CD8-positive, alpha-beta memory T cell (primary cell): ENCODE measurements at places on chromosomes 2 and 18. TPM values are rescaled to one million over a fixed set of nuclear protein-coding genes. Genes with fewer than 3 reads are reported as not detected.
A peak's percentile ranks its signal among the peaks of the same experiment; 100 is the strongest.

GRB14 gene
- total RNA-seq: not detected

LIMS3 gene
- total RNA-seq: 1.7 TPM

KCNG2 gene
- total RNA-seq: not detected

CYP27C1 gene
- total RNA-seq: not detected

FBXO36 gene
- 0.74 TPM for total RNA-seq

KCNF1 gene
- not detected for total RNA-seq

RBM44 gene
- 0.33 TPM for total RNA-seq

DNA sequence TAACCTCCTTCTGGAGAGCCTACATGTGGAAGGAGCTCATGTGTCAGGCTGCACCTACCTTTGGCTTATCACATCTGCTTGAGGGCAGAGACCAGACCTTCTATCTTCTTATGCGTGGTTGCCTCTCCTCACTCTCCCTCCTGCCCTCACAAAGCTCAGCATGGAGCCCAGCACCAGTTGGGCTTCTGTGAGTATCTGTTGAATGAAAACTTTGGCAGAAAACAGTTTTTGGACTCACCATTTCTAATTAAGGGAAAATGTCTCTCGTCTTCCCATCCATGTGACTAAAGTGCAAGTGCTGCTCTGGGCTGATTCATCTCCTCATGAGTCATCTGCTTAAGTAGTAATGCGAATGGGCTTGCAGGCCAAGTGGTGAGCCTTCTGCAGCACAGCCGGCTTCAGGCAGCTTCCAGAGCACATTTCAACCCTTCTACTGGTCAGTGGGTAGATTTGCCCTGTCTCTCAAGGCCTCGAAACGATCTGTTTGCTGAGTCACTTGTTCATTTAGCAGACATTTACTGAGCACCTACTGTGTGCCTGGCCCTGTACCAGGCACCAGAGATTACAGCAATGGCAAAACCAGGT, 102.6 kb downstream of the VSNL1 start:
- H3K27me3 ChIP-seq: no peaks in the 10 kb centered on the region
- H3K4me3 ChIP-seq: no peak overlapping the region
- peak overlapping the region; percentile 48 for H3K27ac ChIP-seq

GRCh38 chr2:220705678-220706077, 866.4 kb downstream of the EPHA4 start:
- no peaks in the 10 kb centered on the region for H3K36me3 ChIP-seq
- no peak overlapping the region for H3K27ac ChIP-seq
- H3K4me1 ChIP-seq: no peaks in the 10 kb centered on the region
- H3K27me3 ChIP-seq: no peaks in the 10 kb centered on the region

GRCh38 chr2:120922571-120923332, 187.1 kb downstream of the GLI2 start:
- H3K27ac ChIP-seq: no peak overlapping the region
- DNase-seq: no peak
- no peaks in the 10 kb centered on the region for H3K27me3 ChIP-seq

GRCh38 chr18:37294951-37295350, 270.6 kb downstream of the CELF4 start:
- no peaks in the 10 kb centered on the region for H3K4me1 ChIP-seq
- DNase-seq: no peak
- H3K27me3 ChIP-seq: no peaks in the 10 kb centered on the region
- no peak overlapping the region for H3K27ac ChIP-seq
- H3K4me3 ChIP-seq: no peak overlapping the region
- H3K36me3 ChIP-seq: no peaks in the 10 kb centered on the region

DNA sequence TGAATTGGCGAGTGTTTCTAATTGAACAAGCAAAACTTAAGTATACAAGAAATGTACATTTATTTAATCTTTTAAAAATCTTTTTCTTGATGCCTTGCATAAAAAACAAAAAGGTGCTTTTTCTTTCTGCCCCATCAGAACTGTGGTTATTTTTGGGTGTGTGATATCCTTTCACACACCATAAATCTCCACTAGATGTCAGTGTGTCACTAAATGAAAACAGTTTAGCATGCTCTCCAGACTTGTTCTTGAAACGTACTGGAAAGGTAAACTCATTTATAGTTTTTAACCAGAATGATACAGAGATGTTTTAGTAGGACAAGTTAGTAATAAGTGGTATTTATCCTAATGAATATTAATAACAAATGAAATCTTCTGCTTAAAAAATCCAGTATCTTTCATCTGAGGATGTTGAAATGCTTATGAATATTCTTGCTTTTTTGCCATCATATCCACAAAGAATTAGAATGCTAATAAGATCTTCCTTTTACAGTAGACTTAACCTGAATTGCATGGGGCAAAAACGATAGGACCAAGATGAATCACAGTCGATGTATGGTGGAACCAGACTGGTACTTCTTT, 96.8 kb downstream of the UBE2E3 start:
- no peak for DNase-seq
- H3K4me1 ChIP-seq: no peaks in the 10 kb centered on the region
- no peaks in the 10 kb centered on the region for H3K36me3 ChIP-seq
- no peak overlapping the region for H3K4me3 ChIP-seq
- H3K27me3 ChIP-seq: no peaks in the 10 kb centered on the region
- no peak overlapping the region for H3K27ac ChIP-seq

- H3K27ac ChIP-seq: no peak overlapping the region
- H3K4me3 ChIP-seq: no peak overlapping the region
- H3K27me3 ChIP-seq: no peaks in the 10 kb centered on the region
- no peaks in the 10 kb centered on the region for H3K36me3 ChIP-seq
- H3K4me1 ChIP-seq: no peaks in the 10 kb centered on the region
- DNase-seq: no peak
Measured at GRCh38 chr2:225820826-225821225, 421.3 kb downstream of the NYAP2 start.

- H3K4me1 ChIP-seq: no peaks in the 10 kb centered on the region
- H3K36me3 ChIP-seq: no peaks in the 10 kb centered on the region
- H3K27me3 ChIP-seq: no peaks in the 10 kb centered on the region
- H3K27ac ChIP-seq: no peak overlapping the region
- no peak for DNase-seq
Measured at GRCh38 chr2:201931951-201932350, 101.7 kb upstream of the FZD7 start.

DNA sequence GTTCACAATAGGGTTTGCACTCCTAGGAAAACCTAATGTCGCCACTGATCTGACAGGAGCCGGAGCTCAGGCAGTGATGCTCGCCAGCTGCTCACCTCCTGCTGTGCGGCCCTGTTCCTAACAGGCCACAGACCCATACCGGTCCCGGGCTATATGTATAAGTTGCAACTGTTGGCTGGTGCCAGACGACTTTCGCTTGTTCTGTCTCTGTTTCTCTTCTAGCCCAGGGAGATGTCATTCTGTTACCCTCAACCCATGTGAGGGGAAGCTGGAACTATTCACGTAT, 170.3 kb downstream of the BCL2 start:
- H3K27me3 ChIP-seq: no peaks in the 10 kb centered on the region
- DNase-seq: no peak
- H3K4me3 ChIP-seq: no peak overlapping the region
- no peak overlapping the region for H3K27ac ChIP-seq
- H3K4me1 ChIP-seq: peaks cover 40% of the 10 kb centered on the region
- no peaks in the 10 kb centered on the region for H3K36me3 ChIP-seq

DNA sequence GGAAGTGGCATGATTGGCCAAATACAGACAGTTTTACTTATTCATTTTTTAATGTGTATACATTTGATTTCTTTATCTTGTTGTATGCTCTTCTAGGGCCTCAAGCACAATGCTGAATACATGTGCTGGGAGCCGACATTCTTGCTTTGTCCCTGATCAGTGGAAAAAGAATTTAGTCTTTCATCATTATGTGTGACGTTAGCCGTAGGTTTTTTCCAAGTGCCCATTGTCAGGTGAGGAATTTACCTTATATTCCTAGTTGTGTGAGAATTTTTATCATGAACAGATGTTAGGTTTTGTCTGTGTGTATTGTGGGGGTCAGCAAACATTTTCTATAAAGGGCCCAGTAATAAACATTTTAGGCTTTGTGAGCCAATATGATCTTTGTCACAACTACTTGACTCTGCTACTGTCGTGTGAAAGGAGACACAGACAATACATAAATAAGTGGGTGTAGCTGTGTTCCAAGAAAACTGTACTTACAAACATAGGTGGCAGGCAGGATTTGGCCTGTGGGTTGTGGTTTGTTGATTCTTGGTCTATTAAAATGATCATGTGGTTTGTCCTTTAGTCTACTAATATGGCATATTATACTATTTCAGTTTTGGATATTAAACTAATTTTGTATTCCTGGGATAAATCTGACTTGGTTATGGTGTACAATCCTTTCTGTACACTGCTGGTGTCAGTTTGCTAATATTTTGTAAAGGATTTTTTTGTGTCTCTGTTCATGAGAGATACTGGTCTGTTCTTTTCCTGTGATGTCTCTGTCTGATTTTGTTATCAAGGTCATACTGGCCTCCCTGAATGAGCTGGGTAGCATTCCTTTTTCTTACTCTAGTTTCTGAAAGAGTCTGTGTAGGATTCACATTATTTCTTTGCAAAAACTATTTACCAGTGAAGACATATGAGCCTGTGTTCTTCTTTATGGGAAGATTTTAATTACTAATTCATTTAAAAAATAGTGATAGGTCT, 132.2 kb upstream of the SMAD7 start:
- H3K4me3 ChIP-seq: no peak overlapping the region
- no peaks in the 10 kb centered on the region for H3K4me1 ChIP-seq
- H3K27me3 ChIP-seq: no peaks in the 10 kb centered on the region

- H3K27me3 ChIP-seq: no peaks in the 10 kb centered on the region
- no peak overlapping the region for H3K27ac ChIP-seq
Measured at GRCh38 chr18:48674758-48675351, 136.0 kb downstream of the CTIF start.

DNA sequence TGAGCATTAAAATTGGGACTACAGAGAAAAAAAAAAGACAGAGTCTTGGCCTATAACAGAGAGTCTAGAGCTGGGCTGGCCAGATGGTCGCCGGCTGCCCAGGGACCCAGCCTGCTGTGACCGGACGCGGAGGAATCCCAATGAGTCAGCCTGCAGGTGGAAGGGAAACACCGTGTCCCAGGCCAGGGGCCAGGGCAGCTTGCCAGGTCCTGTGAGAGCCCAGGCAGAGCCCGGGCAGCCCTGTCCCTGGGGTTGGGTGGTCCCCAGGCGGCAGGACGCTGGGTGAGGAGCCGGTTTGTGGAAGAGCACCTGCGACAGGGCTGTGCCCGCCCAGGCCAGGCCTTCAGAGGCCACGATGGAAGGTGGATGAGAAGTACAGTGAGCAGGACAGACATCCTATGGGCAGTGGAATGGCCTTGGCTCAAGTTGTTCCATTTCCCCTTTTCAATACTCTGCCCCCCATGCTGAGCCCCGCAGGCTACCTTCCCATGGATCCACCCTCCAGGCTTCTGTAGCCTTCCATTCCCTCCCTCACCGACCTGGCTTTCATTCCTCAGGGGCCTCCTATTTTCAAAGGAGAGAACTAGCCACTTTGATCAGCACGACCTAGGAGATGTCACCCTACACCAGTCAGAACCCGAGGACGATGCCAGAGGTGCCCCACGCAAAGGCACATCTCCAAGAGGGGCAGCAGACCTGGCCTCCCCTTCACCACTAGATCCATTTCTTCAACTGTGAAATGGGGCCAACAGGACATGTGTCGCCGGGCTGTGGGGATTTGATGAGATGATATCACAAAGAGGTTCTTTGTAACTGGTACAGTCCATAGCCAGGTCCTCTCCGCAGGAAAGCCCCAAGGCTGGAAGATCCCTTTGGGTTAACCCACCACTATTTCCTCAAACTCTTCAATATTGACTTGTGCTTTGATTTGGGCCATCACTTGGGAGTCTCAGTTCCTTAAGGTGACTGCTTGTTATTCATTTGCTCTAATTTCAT, 87.5 kb downstream of the POLR1A start:
- no peak overlapping the region for H3K4me3 ChIP-seq
- H3K27me3 ChIP-seq: no peaks in the 10 kb centered on the region
- DNase-seq: peak; percentile 46
- H3K36me3 ChIP-seq: no peaks in the 10 kb centered on the region

- H3K27me3 ChIP-seq: no peaks in the 10 kb centered on the region
- DNase-seq: no peak
- H3K27ac ChIP-seq: no peak overlapping the region
- no peaks in the 10 kb centered on the region for H3K36me3 ChIP-seq
- H3K4me1 ChIP-seq: no peaks in the 10 kb centered on the region
- H3K4me3 ChIP-seq: no peak overlapping the region
Measured at GRCh38 chr2:103605071-103605780, 843.4 kb downstream of the TMEM182 start.

DNA sequence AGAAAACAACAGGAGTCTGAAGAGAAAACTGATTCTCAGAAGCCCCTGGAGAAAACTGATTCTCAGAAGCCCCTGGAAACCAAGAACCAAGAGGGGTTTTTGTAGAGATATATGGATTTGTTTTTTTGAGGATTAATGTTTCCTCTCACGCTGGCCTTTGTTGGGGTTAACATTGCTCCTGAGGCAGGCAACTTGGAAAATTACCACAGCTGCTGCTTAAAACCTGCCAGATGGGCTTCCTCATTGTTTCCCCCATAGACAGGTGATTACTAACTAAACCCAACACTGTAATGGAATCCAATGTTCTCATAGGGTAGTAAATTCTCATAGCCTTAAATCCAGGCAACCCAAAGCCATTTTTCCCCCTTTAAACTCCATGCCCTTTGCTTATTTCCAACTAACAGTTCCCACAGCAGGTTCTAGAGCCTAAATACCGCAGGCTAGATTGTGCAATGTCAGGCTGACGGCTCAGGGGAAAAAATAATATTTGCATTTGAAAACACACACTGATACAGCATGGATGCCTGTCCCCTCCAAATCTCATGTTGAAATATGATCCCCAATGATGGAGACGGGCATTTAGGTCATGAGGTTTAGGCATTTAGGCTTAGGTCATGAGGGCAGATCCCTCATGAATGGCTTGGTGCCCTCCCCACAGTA, 272.3 kb upstream of the PKDCC start:
- no peaks in the 10 kb centered on the region for H3K27me3 ChIP-seq
- no peaks in the 10 kb centered on the region for H3K4me1 ChIP-seq
- DNase-seq: no peak
- H3K4me3 ChIP-seq: no peak overlapping the region
- H3K27ac ChIP-seq: no peak overlapping the region

- H3K27ac ChIP-seq: no peak overlapping the region
- H3K4me1 ChIP-seq: no peaks in the 10 kb centered on the region
- no peaks in the 10 kb centered on the region for H3K27me3 ChIP-seq
- H3K36me3 ChIP-seq: no peaks in the 10 kb centered on the region
Measured at GRCh38 chr2:33215299-33215698, 261.1 kb upstream of the RASGRP3 start.

DNA sequence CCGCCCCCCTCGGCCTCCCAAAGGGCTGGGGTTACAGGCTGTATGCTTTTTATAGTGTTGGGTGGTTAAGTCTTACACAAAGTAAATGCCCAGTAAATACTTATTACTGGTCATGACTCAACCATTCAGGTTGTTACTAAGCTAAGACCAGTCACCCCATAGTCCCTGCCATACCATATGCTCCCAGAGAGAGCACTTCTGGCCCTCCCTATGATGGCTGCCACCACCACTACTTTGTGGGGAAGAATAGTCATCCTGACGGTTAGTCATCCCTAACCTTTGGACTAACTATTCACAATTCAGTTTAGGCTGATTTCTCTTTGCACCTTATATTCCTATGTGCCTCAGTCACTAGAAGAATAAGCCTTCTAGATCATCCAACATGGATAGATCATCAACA, 42.0 kb upstream of the MSH2 start:
- no peaks in the 10 kb centered on the region for H3K36me3 ChIP-seq
- no peaks in the 10 kb centered on the region for H3K27me3 ChIP-seq
- no peaks in the 10 kb centered on the region for H3K4me1 ChIP-seq
